Ecto neural progenitor cell (in vitro differentiated cells): ENCODE measurements at places on chromosomes 4 and X.

- DNase-seq: no peak
Measured at GRCh38 chr4:143559757-143560147, 46.2 kb downstream of the SMARCA5 start.

- DNase-seq: no peak
Measured at GRCh38 chr4:12729384-12729783, 754.8 kb downstream of the RAB28 start.

GRCh38 chr4:2583517-2583916, 47.1 kb downstream of the FAM193A start:
- DNase-seq: no peak

DNA sequence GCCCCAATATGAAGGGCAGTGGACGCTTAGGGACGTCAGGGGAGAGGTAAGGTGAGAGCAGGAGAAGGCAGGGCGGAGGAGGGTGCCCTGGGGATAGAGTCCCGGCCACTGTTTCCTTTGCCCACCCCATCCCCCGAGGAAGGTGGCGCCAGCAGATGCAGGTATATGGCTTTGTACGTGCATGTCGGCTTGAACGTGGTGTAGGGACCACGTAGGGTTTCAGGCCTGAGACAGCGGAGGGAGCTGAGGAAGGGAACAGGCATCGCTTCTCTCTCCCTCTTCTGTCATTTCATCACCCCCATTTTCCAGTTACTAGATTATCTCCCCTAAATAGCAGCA, 97.9 kb downstream of the PHKA2 start:
- DNase-seq: no peak

GRCh38 chrX:47078129-47079043, at the start of gene RGN:
RGN (plus strand) TSS chrX:47078443; CDS start chrX:47081145, 2,702 bp downstream.
- DNase-seq: peak; percentile 54

- DNase-seq: no peak
Measured at GRCh38 chrX:63754136-63754859, 30.7 kb downstream of the ARHGEF9 start.

GRCh38 chr4:184755278-184755677, 21.4 kb upstream of the CENPU start:
- no peak for DNase-seq

DNA sequence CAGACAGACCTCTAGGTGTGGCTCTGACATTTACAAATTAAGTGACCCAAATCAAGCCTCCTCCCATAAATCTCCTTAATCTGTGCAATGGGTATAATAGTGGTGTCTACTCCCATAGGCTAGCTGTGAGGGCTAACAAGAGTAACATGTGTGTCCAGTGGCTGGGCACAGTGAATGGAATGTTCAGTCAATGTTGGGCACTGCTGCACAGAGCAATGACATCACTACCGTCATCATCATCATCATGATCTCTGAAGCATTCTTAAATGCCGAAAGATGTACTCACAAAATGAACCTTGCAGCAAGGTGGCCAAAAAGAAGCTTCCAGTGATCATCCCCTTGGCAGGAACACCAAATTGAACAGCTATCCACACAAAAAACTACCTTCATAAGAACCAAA, 43.5 kb downstream of the CHRNA9 start:
- DNase-seq: no peak

DNA sequence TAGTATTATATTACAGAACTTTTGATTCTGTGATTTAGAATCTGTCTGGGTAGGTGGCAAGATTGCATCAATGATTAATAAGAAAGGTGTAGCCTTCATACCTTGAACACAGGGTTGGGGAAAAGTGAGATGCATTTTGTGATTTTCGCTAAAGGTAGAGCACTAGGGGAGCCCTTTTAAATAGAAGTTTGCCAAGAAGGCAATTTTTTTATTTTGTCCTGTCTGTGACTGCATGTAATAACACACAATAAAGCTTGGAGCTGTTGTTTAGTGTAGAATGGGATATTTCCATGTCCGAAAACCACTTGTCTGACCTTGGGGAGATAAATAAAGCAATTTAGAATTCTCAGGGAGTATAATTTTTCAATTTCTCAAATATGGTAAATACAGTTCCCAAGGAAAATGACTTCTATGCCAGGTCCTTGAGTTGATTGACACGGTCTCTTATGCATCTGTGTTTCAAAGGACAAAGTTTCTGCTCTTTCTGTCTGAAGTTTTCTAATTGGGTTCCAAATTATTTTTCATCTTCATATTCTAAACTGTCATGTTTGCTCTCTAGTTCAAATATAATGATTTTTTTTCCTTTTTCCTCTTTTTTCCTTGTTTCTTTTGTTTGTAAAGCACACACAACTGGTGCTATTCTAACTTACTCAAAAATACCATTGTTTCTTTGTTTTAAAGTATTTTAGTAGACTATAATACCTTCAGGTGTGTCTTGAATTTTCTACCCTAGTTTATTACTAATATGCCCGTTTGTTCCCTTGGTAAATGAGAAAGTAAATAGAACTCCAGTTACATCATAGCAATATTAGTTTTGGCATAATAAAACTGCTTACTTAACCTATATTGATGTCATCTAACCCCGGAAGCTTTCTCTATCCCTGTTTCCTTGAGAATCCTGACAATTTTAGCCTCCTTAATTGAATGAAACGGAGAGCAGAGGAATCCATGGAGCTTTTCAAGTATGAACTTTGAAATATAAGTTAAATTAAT, 87.8 kb upstream of the BMPR1B start:
- DNase-seq: no peak
